ENCODE measurements at places on chromosomes 7 and 10.

DNA sequence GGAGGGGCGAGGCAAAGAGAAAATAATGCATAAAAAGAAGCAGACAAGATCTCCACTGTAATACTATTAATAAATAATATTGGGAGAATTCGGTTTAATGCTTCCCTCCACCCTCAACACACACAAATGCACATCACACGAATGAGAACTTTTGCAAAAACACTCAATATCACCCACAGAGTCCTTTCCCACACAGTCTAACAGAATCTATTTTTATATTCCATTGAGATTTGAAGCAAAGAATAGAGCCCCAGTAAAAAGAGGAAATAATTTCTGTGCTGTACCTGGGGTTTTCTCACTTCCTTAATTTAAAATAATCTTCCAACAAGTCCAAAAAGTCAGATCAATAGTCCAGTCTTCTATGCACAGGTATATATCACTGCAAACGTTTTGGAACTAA is 17.0 kb downstream of the PIK3AP1 start:
- no peak for DNase-seq

- peak; percentile 95 for DNase-seq
Measured at GRCh38 chr7:1912593-1913465, 242.8 kb downstream of the ELFN1 start.

DNA sequence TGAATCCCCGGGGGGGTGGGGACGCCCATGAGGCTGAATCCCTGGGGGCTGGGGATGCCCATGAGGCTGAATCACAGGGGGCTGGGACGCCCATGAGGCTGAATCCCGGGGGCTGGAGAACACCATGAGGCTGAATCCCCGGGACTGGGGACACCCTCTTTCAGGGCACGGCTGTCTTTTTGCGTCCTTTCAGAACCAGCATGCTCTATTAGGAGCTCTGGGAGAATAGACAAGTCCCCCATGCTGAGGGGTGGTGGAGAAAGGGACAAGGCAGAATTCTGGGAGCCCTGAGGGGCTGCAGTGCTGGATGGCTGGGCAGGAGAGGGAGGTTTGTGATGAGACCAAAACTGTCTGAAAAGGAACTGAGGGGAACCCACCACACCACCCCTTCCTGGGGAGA is 257.3 kb upstream of the TCERG1L start:
- no peak for DNase-seq

DNA sequence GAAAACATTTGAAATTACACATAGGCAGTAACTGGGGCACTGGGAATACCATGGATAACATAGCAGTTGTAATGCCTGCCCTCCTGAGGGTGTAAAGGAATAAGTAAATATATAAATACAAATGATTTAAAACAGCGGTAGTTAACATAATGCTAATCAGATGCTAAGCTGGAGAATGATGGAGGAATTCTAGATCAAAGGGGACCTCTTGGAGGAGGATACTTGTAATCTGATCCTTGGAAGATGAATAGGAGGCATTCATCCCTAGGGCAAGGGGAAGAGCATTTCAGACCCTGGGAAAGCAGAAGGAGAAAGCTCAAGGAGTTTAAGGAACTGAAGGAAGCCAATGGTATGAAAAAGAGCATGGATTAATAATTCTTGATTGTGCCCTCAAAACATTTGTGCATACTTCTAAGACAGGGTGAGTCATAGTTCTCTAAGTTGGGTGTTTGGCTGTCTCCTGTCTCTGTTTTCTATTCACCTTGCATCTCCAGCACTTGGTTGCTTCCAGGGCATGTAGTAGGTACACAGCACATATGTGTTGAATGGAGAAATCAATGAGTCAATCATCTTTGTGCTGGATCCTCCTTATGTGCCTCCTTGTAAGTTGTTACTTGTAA is 54.8 kb upstream of the PLPP4 start:
- peak; percentile 26 for DNase-seq

GRCh38 chr10:112875476-112876267 is 74.4 kb upstream of the TCF7L2 start:
- DNase-seq, result peak; percentile 68

DNA sequence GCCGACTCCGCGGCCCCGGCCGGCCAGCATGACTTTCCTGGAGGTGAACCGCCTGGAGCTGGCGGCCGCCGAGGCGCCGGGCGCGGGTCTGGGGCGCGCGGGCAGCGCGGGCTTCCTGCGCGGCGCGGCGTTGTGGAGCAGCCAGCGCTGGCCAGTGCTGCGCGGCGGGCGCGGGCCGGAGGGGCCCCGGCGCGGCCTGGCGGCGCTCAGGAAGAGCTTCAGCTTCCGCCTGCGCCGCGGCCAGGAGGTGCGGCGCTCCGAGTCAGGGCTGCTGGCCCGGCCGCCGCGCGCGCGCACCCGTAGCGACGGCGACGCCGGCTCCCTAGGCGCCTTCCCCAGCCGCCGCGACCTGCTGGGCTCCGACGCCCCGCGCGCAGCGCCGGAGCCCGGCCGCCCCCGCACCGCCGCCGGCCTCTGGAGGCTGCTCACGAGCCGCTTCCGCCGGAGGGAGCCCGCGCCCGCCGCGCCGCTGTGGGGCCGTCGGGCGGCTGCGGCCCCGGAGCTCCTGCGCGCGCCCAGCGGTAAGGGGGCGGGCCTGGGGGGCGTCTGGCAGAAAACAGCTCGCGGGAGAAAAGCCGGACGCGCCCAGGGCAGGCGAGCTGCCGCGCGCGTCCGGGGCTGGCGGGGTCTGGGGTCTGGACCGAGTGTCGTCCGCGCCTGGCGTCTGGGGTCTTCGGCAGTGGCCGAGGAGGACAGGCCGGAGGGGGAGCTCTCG is 29.0 kb downstream of the AGAP3 start:
- peak; percentile 24 for DNase-seq

DNA sequence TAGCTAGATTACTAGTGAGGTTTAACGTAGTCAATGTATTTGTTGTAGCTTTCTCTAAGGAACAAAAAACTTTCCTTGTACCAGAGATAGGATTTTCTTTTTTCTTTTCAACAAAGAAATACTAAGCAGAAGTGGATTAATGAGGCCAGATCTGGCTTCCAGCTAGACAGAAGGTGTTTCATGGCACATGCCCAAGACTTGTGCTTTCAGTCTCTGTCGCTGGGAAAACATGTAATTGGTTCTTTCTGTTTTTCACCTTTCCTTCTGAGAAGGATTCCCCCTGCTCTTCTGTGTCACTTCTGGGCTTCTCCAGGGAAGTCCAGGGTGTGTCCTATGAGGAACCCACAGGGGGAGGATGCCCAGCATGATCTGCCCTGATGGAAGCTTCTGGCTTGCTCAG is 492.2 kb downstream of the CCSER2 start:
- no peak for DNase-seq

- DNase-seq, result no peak
Measured at GRCh38 chr10:90635111-90635765, 222.6 kb downstream of the HTR7 start.

DNA sequence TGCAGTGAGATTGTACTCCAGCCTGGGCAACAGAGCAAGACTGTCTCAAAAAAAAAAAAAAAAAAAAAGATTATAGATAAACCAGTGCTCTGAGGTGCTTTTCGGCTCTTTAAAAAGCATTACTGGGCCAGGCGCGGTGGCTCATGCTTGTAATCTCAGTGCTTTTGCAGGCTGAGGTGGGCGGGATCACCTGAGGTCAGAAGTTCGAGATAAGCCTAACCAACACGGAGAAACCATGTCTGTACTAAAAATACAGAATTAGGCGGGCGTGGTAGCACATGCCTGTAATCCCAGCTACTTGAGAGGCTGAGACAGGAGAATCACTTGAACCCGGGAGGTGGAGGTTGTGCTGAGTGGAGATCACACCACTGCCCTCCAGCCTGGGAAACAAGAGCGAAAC is 6.6 kb upstream of the HNRNPF start:
- DNase-seq, result no peak

GRCh38 chr7:141073641-141074161 is at the start of gene TMEM178B:
TSS of gene TMEM178B (plus strand) at chr7:141074064.
- peak; percentile 15 for DNase-seq

DNA sequence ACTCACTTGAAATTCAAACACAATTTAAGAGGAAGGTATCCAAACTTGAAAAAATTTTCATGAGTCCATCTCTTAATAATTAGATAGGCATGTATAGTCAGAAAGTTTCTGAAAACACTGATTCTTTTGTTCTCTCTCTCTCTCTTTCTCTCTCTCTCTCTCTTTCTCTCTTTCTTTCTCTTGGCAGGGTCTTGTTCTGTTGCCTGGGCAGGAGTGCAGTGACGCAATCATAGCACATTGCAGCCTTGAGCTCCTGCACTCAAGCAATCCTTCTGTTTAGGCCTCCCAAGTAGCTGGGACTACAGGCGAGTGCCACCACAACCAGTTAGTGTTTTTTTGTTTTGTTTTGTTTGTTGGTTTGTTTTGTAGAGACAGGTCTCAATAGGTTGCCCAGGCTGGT is 59.3 kb downstream of the PRTFDC1 start:
- no peak for DNase-seq

- peak; percentile 16 for DNase-seq
Measured at GRCh38 chr10:15704581-15704968, 15.1 kb downstream of the ITGA8 start.

DNA sequence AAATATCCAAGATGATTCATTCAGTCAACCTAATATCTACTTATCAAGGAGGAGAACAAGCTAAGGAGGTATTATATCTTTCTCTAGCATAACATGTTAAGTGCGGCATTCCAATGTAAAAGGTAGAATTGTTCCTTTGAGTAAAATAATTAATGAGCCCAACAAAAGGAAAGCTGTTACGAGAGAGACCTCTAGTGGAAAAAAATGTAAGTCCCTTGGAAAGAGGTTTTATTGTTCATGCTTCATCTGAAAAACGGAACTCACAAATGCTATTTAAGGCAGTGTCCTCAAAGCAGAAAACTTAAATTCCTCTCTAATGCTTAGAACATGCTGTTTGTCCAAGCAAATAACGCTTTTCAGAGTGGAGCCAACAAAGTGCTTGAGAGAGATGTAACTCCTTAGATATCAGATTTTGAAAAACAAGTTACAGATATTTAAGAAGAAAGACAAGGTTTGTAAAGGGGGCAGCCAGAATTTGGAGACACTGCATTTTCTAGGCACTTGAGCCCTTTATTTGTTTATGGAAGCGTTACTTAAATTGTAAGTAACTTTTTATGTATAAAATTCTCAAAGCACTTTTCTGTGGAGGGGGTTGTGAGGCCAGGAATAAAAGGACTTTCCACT is 119.9 kb downstream of the TFEC start:
- peak; percentile 25 for DNase-seq

GRCh38 chr10:49743464-49744075 is 18.6 kb downstream of the OGDHL start:
- DNase-seq, result no peak

GRCh38 chr10:3825244-3825643 is 40.2 kb upstream of the KLF6 start:
- peak; percentile 97 for DNase-seq

DNA sequence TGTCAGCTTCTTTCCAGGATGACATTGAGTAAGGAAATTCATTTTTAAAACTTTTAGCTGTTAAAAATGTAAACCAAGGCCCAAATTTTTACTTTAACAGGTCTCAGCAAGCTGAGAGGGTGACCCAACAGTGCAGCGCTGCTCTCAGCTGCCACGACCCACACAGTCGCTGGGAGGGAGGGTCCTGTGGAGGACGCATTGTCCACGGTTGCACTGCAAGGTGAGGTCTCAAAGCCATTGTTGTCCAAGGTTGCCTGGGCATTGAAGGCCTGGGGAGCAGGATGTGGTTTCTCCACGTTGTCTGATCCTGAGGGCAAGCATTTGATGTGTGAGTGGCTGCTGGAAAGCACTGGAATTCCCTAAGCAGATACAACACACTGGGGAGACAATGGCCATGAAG is 15.1 kb upstream of the VIPR2 start:
- DNase-seq, result no peak

DNA sequence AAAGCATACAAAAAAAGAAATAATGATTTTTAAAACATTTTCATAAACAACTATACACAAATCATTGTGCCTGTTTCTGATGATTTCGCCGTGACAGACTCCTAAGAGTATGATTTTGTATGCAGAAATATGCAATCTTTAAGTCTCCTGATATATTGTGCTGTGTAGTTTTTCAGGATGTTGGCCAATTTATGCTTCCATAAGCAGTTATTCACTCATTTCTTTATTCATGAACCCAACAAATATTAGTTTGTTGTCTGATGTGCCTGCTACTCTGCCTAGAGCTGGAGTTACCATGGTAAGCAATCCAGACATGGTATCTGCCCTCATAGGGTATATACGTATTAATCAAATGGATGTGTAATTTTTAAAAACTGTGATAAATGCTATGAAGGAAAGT is 40.4 kb downstream of the PRR15 start:
- DNase-seq, result no peak

DNA sequence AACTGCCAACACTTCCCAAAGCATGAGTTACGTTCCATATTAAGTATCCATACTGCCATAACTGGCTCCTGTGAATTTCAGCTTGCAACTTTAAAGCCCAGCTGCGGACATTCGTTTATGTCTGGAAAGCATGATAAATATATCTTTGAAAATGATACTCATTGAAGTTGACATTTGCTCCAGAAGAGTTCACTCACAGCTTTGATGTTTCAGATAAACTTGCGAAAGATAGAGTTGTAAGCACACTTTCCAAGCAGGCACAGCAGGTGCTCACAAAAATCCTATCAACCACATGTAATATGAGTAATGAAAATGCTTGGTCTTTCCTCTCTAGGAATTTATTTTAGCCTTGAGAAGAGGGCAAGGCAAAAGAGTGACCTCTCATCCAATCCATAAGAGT is 4.5 kb downstream of the CHCHD3 start:
- DNase-seq, result no peak

DNA sequence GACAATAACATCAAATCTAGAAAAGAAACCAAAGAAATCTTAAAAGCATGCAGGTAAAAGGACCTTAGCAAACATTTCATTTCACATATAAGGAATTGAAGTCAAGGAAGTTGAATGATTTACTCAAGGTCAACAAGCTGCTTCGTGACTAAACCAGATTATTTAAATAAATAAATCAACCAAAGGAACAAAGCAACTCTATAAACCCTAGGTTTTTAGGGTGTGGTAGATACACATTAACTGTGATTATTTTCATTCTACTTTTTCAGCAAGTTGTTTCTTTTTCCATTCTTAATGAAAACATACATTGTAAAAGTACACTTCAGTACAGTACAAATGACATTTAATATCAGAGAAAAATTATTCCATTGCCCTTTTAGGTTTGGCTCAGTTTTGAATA is 382.0 kb upstream of the STEAP1 start:
- no peak for DNase-seq

GRCh38 chr7:129797214-129797789 is 155.5 kb downstream of the UBE2H start:
- DNase-seq, result no peak

- peak; percentile 81 for DNase-seq
Measured at GRCh38 chr7:139526578-139527544, 3.4 kb downstream of the CLEC2L start.

GRCh38 chr7:36040679-36041078 is 112.4 kb upstream of the EEPD1 start:
- peak; percentile 72 for DNase-seq

GRCh38 chr10:79628988-79629954 is 18.5 kb downstream of the SFTPA1 start:
- no peak for DNase-seq

GRCh38 chr7:28570113-28570969 is 158.0 kb downstream of the CREB5 start:
- no peak for DNase-seq

GRCh38 chr7:79692015-79692414 is 238.5 kb upstream of the MAGI2 start:
- DNase-seq, result peak; percentile 82

- DNase-seq, result peak; percentile 25
Measured at GRCh38 chr10:102540023-102540422, 36.3 kb downstream of the SUFU start.

Data from EL (cell line).